ENCODE measurements at places on chromosomes 5 and 9.

DNA sequence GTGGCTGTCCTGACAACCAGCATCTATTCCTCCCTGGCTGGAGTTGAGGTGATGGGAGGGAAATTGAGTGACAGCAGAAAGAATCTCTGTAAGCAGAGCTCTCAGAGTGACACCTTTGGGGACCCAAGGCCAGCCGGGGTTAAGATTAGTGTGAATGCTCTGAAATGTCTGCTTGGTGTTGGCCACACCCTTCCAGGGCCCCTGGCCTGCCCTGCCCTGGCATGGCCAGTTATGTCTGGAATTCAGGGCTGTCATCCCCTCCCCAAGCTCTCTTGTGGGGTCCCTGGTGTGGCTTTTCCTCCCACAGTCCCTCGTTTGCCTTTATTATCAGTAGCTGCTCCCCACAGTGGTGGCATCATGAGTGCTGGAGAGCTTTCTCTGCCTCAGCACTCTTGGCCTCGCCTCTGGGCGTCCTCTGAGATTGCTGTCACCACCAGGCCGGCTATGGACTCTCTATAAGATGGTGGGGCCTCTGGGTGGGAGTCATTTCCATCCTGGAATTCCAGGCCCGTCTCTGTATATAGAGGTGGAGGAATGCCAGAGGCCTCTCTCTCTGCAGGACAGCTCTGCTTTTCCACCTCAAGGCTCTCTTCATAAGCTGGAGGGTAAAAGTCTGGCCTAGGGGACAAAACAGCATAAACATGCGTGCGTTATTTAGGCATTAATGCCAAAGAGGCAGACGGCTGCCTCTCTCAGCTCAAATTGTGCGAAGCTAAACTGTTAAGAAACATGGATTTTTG lies 3.6 kb downstream of the TMEM252 start:
- no peak for DNase-seq

DNA sequence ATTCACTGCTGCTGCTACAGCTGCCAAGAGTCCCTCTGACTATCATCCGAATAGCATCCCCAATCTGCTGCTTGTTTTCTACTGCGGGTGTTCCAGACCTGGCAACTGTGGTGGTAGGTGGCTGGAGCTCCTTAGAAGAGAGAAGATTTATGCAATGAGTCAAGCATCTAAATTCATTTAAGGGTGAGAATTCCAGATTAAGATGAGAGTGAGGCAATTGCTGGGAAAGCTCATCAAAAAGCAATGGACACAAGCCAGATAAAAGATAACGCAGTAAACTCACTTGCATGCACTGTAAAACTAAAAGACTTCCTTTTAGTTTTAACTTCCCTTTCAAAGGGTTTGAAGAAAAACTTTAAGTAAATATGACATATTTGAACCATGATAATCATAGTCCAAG lies 3.9 kb downstream of the PLK2 start:
- DNase-seq: no peak

DNA sequence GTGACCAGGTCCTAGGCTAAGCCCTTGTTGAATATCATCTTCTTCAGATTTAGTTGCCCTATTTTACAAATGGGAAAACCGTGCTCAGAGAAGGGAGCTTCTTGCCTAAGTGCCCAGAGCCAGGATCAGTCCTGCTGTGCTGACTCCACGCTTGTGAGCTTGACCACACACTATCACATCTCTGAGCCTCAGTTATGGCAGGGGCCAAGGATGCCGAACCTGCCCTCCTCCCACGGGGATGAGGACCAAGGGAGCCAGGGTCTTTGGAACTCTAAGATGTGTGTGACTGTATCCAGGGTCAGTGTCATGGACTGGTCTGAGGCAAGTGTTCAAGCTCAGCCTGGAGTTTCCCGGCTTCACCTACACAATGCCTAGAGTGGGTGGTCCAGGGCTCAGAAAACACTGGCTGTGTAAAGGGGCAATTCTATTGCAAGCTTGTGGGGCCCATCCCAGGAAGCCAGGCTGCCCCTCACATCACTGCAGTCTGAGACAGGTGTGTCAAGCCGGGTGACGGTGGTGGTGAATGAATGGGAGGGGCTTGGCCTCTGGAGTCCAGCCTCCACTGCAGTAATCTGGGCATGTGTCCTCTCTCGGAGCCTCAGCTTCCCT lies 235.7 kb downstream of the PBX3 start:
- DNase-seq: no peak

DNA sequence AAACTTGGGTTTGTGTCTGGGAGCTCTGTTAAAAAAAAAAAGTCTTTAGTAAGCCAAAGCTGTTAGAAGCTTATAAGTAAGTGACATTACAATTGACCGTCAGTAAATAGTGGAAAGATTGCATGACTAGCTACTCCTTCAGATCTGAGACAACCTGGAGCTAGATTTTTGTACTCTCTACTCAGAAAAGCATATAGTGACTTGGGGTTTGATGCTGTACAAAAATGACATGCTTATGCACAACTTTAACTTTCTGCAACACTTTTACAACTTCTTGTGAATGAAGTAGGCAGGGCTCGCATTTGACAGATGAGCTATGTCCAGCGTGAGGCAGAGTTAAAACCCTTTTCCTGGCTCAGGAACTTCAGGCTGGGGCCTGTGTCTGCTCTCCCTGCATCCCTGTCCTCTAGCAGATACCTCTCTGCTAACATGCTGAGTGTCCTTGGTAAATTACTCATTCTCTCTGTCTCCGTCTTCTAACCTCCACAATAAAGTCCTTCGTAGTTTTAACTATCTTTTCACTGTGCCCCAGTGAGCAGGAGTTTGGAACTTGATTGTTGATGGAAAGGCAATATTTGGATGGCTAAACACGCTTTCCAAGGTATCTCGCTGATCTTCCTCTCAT lies 471 bp upstream of the GHR start:
- DNase-seq: no peak

GRCh38 chr5:175717837-175718236 lies 60.0 kb downstream of the HRH2 start:
- no peak for DNase-seq

GRCh38 chr9:107905308-107906020 lies 415.9 kb upstream of the KLF4 start:
- no peak for DNase-seq

GRCh38 chr9:106859957-106860720 lies 2.8 kb upstream of the ZNF462 start:
- DNase-seq: no peak

DNA sequence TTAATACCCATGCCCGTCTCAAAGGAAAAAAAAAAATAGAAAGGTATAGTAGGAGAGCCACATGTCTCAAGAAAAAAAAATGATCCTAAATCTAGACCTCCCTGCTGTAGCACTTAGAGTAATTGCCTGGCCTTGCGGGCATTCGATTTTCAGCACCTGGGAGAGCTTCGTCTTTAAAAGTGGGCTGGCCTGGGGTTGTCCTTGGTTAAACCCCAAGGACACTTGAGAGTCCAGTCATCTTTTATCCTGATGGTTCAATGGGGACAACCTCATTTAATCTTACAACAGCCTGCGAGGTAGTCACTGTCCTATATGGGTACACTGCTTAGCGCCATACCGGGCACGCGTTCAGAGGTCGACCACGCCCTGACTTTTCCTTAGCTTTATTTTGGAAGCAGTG lies 60.1 kb downstream of the MAT2B start:
- DNase-seq: no peak

DNA sequence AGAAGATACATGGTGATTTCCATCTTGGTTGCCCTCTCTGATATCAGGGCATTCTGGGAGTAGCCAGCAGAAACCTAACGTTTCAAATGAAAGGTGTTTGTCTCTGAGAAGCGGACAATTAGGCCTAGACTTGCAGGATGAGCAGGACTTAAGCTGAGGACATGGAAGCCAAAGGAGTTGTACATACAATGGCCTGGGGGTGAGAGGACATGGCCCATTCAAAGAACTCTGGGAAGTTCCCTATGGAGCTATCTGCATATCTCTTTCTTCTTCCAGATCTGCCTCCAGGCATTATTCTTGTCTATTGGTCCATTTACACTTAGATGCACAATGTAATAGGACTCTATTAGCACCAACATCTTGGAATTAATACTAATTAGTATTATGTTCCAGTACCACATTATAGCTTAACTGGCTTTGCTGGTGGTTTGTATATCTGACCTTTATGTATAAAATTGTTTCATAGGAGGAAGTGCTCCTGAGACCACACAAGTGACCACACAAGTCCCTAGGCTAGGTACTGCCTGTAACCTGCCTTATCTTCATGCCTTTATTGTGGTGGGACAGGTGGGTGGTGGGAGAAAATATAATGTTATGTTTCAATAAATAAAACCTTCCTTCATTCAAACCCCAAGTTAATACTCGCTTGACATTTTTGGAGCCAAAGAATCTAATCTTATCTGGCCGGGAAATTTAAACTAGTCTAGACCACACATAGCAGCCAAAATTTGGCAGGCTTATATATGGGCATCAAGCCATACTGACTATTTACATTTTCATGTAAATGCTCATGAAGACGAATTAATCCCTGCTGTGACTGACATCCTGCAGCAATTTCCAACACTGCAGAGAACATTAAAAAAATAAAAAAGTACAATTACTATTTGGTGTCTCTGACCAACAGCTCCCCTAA lies 52.1 kb upstream of the EQTN start:
- DNase-seq: no peak

DNA sequence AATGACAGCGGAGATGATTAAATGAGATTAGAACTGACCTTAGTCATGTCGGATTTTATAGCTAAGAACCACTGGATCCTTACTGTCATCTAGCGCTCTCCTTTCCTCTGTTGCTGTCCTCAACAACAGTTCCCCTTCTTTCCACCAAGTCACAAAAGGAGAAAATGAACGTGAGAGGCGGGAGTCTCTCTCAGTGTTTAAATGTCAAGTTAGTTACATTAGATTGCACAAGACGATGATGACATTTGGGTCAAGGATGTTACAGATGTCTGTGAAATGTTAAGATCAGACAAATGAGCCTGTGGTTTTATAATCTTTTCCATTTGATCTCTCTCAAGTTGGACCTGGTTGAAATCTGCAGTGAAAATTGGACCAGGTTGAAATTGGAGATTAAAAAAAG lies 53.5 kb downstream of the FBXO38 start:
- no peak for DNase-seq

DNA sequence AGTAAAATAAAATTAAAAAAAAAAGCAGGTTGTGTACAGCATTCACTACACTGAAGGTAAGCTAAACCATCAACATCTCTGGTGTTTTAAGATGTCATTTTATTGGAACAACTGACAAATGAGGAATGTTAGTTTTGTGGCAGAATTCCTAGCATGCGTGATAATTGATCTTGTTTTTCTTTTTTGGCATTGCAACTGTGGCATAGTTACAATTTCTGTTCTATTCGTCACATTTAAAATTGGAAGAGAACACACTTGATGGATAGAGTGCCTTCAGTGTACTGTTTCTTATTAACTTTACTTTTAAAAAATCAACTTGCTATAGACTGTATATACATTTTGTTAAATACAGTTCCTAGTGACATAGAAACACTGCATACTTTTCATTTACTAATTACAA lies 43.6 kb upstream of the TNFSF15 start:
- DNase-seq: no peak

- no peak for DNase-seq
Observed at GRCh38 chr5:81848362-81848880, 97.5 kb upstream of the SSBP2 start.

DNA sequence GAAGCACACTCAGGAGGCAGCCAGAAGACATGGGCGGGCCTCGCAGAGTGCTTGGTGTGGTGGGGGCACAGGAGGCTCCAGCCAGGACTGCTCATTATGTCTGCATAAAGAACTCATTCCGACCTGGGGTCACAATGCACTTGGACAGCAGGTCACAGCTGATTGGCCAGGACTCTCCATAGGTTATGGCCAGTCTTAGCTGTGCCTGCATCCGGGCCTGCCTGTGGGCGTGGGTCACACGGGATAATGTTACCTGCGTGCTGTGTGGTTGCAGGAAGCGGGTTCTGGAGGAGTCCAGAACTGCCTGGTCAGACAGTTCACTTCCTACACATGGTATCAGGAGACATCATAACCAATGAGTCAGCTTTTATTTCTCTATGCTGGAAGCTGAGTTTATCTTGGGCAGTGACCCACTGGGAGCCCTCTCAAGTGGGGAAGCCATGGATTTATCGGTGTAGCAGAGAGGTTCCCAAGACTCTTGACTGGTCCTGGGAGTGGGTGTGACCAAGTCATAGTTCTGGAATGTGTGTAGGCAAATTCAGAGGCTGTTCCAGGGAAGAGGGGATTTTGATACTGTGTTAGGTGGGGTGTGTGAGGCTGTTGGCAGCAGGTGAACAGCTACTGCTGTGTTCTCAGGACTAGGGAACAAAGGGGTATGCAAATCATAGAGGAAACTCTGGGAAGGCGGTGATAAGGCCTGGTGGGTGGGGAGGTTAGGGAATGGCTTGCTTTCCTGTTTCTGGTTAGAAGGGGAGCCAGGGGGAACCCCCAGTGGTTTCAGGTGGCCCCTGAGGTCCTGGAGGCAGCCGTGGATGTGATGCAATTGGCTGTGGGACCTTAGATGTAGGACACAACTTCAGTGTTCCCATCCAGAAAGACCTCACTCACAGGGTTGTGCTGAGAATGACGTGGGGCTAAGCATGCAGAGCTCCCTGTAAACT lies 51.3 kb downstream of the ARHGEF37 start:
- DNase-seq: no peak

- no peak for DNase-seq
Observed at GRCh38 chr5:31455172-31455571, 76.7 kb downstream of the DROSHA start.

GRCh38 chr5:67679184-67679841 lies 482.7 kb upstream of the CD180 start:
- no peak for DNase-seq

DNA sequence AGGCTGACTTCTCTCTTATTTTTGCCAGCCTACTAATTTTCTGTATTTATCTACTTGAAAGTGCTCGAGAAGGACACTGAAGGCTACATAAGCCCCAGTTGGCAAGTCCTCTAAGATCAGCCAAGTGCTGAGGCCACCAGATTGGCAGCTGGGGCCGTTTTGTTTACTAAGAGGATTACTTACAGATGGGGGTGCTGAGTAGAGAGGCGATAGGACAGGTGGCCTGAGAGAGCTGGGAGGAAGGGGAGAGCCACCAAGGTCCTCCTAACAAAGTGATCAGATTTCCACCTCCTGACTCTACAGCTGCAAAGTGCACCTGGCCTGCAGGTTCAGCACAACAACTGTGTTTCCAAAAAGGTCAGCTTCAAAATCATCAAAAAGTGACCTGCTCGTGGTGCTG lies 32.9 kb downstream of the FRMD3 start:
- no peak for DNase-seq

DNA sequence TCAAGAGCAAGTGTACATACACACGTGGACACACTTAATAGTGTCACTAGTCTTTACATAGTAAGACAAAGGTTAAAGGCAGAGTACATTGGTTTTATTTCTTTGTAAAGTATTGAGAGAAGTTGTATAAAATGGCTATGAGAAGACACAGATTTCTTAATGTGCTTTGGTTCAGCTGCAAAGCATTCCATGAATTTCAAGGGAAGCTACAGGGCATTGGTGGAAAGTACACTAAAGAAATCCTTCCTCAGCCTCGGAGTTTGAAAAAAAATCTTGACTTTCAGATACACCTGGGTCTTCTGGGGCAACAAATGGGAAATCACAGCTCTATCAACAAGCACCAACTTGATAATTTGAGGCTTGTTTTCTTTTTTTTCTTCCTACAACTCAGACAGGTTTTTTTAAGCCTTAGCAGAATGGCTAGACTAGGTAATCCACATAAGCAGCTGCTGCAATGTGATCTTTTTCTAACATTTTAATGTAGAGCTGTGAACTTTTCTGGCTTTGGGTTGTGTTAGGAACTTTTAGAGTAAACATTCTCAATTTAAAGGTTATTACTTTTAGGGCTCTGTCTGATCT lies 140.4 kb upstream of the FST start:
- no peak for DNase-seq

GRCh38 chr9:125564631-125565030 lies 142.4 kb downstream of the MAPKAP1 start:
- no peak for DNase-seq

GRCh38 chr9:97064176-97064575 lies 25.2 kb upstream of the CTSV start:
- DNase-seq: no peak
